ENCODE measurements at places on chromosomes 16 and 17.

GRCh38 chr17:51407576-51407975 is 147.2 kb downstream of the UTP18 start:
- no peak for DNase-seq

DNA sequence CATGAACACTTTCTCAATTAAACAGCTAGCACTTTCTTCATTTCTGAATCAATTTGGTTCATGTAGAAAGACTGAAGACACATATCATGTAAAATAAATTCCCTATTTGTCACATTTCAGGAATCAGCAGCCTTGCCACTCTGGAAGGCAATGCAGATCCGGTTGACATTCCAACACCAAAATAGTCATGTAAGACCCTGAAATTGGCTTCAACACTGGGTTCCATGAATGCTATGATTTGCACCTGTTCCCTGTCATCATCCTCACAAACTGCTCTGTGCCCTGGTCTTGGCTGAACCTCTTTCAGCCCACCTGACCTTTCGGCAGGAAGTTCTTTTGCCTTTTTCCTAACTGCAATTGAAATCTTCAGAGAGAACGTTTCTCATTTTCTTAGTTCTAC is 156.9 kb downstream of the CDH8 start:
- no peak for DNase-seq

DNA sequence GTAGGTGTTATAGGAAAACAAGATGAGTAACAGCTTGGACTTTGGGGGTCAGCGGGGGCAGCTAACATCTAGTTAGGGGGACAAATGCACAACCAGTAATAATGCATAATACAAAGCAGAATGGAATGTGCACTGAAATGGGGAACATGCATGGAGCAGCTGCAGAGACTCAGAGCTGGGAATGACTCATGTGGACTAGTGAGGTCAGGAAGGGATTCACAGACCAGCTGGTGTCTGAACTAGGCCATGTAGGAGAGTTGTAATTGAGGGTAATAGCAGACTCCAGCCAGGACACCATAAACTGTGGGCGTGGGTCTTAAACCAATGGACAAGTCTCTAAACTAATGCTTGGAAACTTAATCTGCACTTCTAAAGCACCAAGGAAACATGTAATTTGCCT is 176.8 kb upstream of the ASIC2 start:
- DNase-seq = no peak

DNA sequence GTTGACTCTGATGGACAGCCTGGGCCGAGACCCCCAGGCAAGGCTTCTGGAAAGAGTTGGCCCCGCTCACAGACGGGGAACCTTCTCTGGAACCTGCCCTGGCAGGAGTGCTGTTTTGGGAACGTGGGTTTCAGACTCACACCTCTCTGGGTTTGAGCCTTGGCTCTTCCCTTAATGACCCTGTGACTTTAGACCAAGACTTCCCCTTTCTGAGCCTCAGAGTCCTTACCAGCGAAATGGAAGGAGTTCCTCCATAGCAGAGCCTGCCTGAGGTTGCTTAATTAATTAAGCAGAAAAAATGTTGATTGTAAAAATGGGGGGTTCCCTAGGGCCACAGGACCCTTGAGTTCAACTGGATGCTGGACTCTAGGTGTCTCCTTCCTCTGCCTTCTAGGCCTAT is 408.2 kb downstream of the SEC14L1 start:
- DNase-seq = no peak

DNA sequence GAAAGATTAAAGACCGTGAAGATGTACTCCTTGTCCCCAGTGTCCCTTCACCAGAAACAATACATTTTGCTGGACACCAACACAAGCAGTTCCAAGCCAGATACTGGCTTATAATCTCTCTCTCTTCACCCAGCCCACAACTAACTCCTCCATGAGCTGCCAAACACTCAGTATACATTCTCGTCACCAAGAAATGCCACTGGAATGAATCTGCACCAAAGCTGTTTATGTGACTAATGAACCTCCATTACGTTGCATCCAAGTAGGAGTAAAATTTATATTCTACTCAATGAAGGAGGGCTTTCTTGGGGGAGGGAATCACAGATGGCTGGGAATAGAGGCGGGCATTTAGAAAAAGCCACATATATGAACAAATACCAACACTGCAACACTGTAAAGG is 20.9 kb upstream of the SOX9 start:
- DNase-seq = no peak

- DNase-seq = no peak
Observed at GRCh38 chr17:35297666-35298065, 54.8 kb downstream of the SLFN5 start.

DNA sequence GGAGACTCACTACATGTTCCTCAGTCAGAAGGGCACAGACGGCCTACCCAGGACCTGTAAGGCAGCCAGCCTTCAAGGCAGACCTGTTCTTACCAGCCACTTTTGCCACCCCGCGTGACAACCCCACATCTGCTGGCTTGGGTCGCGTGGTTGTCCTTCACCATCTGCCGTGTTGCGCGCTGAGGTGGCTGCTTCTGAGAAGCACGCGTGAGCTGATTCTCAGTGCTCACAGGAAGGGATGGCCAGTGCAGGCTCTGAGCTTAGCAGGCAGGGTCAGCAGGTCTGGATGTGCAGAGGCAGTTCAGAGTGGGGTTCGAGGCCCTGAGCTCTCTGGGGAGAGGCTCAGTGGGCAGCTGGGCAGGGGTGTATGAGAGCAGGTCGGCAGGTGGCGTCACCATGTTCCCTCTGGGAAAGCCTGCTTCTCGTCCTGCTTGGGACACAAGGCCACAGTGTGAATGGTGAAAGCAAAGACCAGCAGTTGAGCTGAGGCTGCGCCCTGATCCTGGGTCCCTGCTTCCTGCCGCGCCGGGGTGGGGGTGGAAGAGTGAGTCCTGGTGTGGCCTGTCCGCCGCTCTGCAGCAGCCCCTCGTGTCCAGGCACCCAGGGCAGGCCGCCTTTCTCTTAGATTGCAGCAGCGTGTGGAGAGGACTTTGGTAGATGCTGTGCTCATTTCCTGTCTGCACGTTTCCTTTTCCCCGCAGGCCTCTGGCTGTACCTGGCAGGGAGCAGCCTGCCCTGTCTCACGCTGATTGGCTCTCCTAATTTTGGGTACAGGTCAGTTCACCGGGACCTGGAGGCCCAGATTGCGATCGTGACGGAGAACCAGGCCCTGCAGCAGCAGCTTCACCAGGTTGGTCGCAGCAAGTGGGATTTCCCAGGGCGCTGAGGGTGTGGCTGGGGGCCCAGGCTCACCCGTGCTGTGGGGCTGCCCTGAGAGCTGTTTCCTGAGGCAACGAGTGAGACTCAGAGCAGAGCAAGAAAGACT is 36.0 kb downstream of the PGS1 start:
- no peak for DNase-seq

- no peak for DNase-seq
Observed at GRCh38 chr16:50246299-50247122, 19.8 kb upstream of the ADCY7 start.

GRCh38 chr16:85413691-85414663 is 199.1 kb upstream of the GSE1 start:
- DNase-seq = no peak

DNA sequence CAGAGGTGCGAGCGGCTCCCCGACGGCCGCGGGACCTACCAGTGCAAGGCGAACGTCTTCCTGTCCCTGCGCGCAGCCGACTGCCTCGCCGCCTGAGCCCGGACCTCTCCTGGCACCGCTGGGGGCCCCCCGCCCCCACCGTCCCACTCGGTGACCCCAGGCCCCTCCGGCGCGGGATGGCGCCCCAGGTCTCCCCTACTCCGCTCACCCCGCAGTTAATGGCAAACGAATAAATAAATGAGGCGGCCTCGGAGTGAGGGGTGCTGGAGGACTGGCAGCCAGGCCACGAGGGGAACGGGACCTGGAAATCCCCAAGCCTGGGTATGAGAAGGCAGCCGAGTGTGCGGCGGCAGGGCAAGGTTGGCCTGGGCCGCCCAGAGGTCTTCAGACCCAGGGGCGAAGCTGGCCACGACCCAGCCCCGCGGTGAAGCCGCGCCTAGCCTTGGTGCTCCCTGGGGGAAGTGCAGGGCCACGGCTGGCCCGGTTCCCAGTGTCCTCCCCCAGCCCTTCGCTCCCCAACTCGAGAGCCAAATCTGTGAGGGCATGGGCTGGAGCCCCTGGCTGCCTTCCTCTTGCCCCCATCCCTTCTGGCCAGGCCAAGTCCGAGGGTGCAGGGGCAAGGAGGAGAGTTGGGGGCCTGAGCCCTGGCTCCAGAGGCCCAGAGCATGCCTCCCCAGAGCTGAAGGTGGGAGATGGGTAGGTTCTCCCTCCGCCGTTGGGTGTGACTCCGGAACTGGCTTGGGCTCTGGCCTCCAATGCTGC is 796 bp downstream of the NPB start:
- DNase-seq = no peak

Data from HepG2 (cell line).